Esophagus squamous epithelium (tissue), 5 donors: ENCODE measurements at places on chromosomes 2 and 18.

- no peak for DNase-seq
These were observed 166.4 kb upstream of the EPB41L3 start for GRCh38 chr18:5710235-5710634.

DNA sequence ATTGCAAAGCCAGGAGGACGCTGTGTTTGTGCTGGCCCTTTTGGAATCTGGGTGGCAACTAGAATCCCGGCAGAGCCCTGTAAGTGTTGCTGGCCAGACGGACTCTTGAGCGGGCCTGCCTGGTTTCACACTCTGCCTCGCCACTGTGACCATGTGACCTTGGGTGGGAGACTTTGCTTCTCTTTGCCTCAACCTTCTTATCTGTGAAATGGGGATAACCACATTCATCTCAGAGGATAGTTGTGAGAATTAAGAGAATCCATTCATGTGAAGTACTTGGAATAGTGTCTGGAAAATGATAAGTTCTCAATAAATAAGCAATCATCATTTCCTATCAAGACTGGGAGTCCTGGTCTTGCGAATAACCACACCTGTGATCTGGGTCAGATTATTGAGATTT lies 105.6 kb downstream of the LIPG start:
- no peak for DNase-seq

DNA sequence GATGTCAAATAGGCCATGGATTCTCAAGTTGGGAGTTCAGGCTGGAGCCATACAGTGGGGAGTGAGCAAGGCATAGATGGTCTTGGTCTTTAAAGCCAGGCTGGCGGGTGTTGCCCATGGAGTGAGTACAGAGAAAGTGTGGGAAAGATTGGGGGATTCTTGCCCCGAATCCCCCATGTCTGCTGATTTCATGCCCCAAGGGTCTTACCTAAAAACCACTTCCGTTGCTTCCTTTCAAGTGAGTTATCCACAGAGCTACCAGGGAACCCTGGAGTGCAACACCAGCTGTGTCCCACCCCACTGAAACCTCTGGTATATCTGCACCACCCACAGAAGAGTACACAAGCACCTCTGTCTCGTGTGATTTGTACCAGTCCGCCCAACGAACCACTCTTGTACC lies 31.4 kb downstream of the FHOD3 start:
- DNase-seq = no peak

GRCh38 chr2:232875256-232876121 lies 5.4 kb downstream of the SNORC start:
- DNase-seq = no peak

DNA sequence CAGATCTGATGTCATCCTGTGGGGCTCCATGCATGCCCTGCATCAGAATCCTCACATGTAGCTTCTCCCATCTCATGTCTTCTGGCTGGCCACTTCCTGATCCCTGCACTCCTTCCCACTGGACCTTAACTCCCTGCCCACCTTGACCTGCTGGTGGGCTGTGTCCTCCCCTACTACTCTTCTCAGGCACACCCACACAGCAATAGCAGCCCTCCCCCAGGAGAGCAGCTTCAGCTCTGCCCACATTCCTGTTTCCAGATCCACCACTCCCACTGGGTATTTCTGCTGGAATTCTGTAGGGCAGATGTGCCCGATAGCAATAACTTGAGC lies 137.0 kb upstream of the HS6ST1 start:
- no peak for DNase-seq

GRCh38 chr2:241619597-241620418 lies 17.1 kb downstream of the THAP4 start:
- DNase-seq = no peak

GRCh38 chr2:165251366-165251765 lies 12.2 kb downstream of the SCN2A start:
- DNase-seq = no peak

DNA sequence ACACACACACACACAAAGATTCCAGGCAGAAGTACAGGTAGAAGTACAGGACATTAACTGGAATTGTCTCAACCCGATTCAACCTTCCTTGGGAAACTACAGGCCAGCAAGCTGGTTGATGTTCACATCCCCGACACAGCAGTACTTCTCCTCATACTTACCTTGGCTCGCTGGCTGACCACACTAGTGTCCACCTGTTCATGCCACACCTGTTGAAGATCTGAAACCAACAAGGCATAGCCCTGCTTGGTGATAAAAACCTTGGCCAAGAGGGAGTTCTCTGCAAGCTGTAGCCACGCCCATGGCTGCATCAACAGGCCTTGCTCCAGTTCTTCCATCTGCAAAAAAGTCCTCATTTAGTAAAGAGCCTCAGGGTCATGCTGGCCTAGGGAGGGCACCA lies 2.6 kb downstream of the NHEJ1 start:
- DNase-seq = no peak

DNA sequence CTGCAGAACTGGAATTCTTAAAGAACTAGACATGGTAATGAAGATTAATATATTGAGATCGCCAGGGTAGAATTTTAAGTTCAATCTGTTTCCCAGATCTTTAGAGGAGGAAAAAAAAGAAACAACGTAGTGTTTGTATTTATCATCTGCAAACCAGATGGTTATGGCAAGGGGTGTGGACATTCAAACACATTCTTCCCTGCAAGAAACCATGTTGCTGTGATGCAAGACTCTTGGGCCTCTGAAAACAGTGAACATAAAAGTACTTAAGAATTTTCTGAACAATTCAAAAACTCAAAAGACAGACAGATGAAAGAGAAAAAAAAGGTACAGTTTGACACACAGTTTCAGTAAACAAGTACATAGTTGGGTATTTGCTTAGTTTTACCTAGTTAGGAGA lies 35.6 kb downstream of the COL5A2 start:
- DNase-seq = no peak

DNA sequence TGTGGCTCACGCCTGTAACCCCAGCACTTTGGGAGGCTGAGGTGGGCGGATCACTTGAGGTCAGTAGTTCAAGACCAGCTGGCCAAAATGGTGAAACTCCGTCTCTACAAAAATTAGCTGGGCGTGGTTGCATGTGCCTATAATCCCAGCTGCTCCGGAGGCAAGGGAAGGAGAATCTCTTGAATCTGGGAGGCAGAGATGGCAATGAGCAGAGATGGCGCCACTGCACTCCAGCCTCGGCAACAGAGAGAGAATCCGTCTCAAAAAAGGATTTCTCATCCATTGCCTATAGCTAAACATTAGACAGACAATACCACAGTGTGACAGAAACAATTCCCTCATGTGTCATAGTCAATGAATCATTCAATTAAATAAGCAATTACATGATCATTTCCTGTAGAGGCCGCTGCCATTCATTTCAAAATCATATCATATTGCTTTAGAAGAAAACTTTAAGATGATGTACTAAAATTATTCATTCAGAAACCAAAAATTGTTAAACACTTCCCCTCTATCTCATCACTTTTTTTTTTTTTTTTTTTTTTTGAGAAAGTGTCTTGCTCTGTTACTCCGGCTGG lies 69.5 kb upstream of the TGIF1 start:
- no peak for DNase-seq

GRCh38 chr2:99915108-99915675 lies 227.2 kb downstream of the AFF3 start:
- DNase-seq = no peak

DNA sequence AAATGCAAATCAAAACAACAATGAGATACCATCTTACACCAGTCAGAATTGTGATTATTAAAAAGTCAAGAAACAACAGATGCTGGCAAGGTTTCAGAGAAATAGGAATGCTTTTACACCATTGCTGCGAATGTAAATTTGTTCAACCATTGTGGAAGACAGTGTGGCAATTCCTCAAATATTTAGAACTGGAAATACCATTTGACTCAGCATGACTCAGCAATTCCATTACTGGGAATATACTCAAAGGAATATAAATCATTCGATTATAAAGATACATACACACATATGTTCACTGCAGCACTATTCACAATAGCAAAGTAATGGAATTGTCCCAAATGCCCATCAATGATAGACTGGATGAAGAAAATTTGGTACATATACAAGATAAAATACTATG lies 516.7 kb downstream of the ERBB4 start:
- DNase-seq = no peak

GRCh38 chr2:222842491-222843174 lies 18.2 kb upstream of the ACSL3 start:
- DNase-seq = no peak

DNA sequence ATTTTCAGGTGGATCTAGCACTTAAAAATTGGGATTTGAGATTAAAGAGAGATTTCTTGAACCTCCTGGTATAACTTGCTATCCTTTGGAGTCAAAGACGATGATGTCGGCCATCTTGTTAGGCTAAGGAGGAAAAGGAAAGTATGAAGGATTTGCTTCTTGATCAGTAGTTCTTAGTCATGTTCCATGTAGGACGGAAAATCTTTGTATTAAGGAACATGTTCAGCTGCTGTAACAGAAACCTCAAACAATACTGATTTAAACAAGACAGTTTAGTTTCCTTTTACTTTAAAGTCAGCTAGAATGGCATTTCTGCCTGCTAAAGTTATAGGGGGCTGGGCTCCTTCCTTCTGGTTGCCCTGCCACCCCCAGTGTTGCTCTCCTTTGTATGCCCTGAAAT lies 56.4 kb upstream of the MGAT5 start:
- no peak for DNase-seq

- DNase-seq = no peak
These were observed 132.1 kb upstream of the CAPN13 start for GRCh38 chr2:30939364-30939763.

DNA sequence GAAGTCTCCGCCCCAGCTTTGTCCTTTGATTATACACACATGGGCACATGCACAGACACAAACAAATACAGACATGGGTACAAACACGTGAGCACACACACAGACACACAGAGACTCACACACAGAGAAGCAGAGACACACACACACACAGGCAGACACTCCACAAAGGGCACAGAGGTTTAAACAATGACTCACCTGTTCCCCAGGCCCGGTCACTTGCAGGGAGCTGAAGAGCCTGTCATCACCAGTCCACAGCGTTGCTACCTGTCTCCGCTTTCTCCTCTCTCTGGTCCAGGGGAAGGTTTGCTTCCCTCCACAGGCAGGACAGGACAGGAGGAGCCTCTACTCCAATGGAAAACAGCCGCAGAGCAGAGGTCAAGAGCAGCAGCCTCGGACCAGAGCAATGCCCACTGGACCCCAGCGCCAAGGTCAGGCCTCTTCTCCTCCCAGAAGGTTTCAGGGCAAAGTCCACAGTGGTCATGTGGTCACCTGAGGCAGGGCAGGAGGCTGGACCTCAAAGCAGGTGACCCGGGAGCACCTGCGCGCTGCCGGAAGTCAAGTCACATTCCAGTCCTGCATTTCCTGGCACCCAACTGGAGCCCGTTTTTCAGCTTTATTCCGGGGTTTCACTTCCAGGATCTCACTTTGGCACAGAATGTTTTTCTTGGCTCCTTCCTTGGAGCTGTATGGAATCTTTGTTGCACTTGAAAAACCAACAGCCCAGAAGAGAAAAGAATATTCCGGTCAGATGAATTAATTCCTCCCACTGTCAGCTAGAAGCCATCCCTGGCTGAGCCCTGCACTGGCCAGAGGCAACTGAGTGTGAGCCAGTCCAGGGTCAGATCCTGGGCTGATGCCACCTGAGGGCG lies at the start of gene RAB17:
Gene RAB17 (minus strand): TSS at position 463 of the 869 bp plus-strand sequence. CDS start 4,580 bp downstream, outside the sequence.
- no peak for DNase-seq

- no peak for DNase-seq
These were observed 24.6 kb downstream of the HS1BP3 start for GRCh38 chr2:20626392-20626697.

GRCh38 chr2:105546628-105546974 lies 147.8 kb upstream of the FHL2 start:
- no peak for DNase-seq

DNA sequence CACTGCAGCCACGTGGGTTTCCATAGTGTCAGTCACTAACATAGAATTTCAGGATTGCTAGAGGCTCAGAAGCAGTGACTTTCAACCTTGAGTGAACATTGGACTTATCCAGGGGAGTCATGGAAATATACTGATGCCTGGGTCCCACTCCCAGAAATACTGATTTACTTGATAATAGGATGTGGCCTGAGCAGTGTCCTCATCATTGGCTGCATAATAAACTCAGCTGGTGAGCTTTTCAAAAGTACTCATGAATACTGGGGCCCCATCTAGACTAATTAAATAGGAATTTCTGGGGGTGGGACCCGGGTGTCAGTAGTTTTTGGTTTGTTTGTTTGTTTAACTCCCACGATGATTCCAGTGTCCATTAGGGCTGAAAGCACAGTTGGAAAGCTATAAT lies 141.4 kb downstream of the COL4A4 start:
- no peak for DNase-seq

- DNase-seq = no peak
These were observed 95.0 kb downstream of the MSH2 start for GRCh38 chr2:47497843-47498460.

DNA sequence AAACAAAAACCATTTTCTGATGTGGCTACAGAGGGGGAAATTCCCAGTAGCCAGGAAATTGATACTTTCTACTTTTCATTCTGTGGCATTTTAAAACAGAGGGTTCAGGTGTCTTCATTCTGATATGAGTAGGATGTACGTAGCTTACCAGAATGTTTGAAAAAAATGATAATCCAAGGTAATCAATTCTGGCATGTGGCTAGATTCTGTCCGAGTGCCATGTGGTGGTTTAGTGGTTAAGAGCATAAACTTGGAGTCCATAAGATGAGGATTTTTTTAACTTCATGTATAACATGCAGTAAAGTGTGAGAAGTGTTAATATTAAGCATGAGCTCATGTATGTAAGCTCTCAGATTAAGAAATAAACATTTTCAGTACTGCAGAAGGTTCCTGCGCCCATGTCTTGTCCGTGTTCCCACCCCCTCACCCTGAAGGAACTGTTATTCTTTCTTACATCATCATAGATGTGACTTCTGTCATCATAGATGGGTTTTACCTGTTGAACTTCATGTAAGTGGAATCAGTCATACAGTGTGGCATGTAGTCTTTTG lies 4.5 kb downstream of the B3GNT2 start:
- DNase-seq = no peak

- no peak for DNase-seq
These were observed 7.5 kb upstream of the CPS1 start for GRCh38 chr2:210548878-210549384.

- no peak for DNase-seq
These were observed 76.5 kb downstream of the ARL4C start for GRCh38 chr2:234420408-234420807.
